ENCODE measurements at places on chromosomes 12 and 14.

GRCh38 chr12:101957252-101957959 is 80.0 kb downstream of the DRAM1 start:
- no peak for DNase-seq

- no peak for DNase-seq
These were observed 205.4 kb downstream of the RERGL start for GRCh38 chr12:17884581-17884980.

GRCh38 chr12:117789195-117789912 is 179.4 kb downstream of the KSR2 start:
- no peak for DNase-seq

DNA sequence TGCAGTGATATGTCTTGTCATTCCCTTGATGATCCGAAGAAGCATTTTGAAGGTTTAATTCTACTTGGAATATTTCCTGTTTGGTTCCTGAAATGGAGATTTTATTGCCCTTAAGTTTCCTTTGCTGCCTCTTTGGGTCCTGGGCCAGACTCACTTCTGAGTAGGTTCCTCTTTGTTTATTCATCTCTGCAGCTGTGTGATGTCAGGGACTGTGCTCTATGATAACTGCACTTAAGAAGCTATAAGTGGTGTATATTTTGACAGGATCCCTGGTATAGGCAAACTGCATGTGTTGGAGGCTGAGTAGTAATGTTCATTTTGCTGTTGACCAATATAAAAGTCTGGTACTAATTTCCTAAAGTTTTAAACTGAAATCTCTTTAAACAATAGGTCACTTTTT is at the start of gene KLRC4:
Gene KLRC4 (minus strand): TSS at position 366 of the 400 bp plus-strand sequence. CDS start 182 bp downstream, at position 184.
- DNase-seq = peak; percentile 83

DNA sequence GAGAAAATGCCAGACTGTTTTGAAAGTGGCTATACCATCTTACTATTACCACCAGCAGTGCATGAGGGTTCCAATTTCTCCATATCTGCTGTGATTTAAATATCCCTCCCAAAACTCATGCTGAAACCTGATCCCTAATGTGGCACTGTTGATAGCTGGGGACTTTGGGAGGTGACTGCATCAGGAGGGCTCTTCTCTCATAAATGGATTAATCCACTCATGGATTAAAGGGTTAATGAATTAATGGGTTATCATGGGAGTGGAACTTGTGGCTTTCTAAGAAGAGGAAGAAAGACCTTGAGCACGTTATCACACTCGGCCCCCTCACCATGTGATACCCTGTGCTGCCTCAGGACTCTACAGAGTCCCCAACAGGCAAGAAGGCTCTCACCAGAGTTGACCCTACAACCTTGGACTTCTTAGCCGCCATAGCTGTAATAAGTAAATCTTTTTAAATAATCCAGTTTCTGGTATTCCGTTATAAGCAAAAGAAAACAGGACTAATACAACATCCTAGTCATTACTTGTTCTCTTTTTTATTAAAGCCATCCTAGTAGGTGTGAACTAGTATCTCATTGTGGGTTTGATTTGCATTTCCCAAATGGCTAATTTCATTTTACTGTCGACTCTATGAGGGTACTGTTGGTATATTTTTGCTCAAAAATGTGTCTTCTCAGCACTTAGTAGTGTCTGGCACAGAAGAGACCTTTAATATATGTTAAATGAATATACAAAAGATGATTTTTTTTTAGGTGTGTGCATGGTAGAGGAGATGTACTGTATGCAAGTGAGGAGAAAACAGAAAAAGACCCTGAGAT is 14.3 kb downstream of the PPP1R12A start:
- no peak for DNase-seq

- DNase-seq = peak; percentile 7
These were observed 13.0 kb upstream of the DIABLO start for GRCh38 chr12:122238861-122239260.

- no peak for DNase-seq
These were observed 196.3 kb downstream of the PAX9 start for GRCh38 chr14:36857842-36858445.

DNA sequence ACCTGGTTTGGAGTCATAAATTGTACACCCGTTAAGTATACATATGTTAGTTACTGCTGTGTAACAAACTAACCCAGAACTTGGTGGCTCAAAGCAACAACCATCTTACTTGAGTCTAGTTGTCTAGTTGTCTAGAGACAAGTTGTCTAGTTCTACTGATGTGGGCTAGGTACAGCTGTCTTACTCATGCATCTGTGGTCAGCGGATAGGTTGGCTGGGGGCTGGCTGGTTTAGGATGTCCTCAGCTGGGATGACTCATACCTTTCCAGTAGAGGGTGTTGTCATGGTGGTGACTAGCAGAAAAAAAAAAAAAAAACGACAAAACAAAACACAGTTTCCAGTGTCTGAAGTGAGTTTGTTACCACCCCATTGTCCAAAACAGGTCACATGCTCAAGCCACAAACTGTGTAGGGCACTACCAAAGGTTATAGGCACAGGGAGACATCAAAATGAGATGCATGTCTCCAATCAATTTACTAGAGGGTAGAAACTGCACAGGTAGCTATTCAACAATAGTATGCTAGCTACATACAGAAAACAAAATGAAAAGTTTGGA is 680.3 kb downstream of the MED13L start:
- no peak for DNase-seq

DNA sequence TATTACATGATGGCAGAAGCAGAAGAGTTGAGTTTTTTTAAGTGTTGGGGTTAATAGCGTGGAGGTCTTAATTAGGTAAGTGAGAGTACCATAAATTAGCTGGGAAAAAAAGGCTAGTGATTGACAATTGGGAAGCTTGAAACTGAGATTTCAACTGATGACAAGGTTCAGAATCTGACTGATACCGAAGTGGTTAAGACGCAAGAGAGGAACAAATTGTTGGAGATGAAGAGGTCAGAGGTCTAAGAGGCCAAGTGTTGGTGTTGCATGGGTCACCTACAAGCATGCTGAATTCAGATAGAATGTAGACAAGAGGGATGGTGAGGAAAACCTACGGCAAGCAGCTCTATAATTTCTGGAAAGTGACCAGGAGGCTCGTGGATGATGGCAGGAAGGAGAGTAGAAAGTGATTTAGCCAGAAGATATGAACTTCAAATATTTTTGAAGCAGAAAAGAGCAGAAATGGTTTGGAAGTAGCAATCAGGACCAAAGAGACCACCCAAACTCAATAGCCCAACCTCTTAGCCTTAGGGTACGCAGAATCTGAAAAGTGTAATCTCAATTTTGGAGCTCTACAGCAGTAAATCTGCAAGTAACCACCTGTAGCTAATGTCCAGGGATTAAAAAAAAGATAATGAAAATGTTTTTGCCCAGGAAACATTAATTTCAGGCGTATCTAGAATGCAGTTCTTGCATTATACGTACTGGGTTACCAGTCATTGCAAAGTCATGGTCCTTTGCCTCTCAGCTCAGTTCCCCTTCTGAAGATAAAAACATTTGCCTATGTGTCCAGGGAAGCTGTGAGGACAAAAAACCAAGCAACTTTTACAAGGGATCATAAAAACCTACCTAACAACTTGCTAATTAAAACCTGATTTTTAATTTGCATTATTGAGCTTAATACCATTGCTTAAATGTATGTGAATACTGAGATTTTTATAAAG is 1.7 kb upstream of the TMPO start:
- no peak for DNase-seq

GRCh38 chr12:28209782-28210181 is 19.5 kb downstream of the CCDC91 start:
- no peak for DNase-seq
